ENCODE measurements at places on chromosomes 6 and 20.

- peak; percentile 38 for DNase-seq
Observed at GRCh38 chr6:73308712-73309534, 45.2 kb downstream of the DPPA5 start.

GRCh38 chr6:40931931-40932330, 107.1 kb downstream of the UNC5CL start:
- DNase-seq = no peak

DNA sequence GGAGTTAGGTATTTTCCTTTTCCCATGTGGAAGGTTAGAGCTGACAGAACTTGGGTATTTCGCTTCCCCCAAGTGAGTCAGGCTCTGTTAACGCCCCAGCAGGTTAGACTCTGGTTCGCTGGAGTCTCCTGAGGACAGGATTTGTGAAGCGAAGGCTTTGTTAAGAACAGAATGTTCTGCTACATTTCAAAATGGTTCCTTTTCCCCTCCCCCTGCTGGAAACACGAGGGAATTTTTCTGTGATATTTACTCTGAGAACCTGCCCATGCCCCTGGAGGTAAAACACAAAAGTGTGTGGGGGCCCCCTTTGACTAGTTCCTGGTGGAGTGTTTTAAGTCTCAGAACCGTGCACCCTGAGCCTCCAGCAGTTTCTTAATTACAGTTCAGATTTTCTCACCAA, 731.4 kb upstream of the CITED2 start:
- DNase-seq = peak; percentile 34

GRCh38 chr6:7568021-7568420, 22.0 kb upstream of the SNRNP48 start:
- no peak for DNase-seq

- no peak for DNase-seq
Observed at GRCh38 chr6:108421366-108421765, 126.5 kb downstream of the AFG1L start.

GRCh38 chr6:42877695-42878094, 1.7 kb upstream of the RPL7L1 start:
- no peak for DNase-seq

- no peak for DNase-seq
Observed at GRCh38 chr6:101391772-101392585, 1.5 kb upstream of the GRIK2 start.

- no peak for DNase-seq
Observed at GRCh38 chr6:16320533-16321340, 82.3 kb downstream of the GMPR start.

- DNase-seq = no peak
Observed at GRCh38 chr20:30487947-30488926, 769.2 kb upstream of the DEFB115 start.

DNA sequence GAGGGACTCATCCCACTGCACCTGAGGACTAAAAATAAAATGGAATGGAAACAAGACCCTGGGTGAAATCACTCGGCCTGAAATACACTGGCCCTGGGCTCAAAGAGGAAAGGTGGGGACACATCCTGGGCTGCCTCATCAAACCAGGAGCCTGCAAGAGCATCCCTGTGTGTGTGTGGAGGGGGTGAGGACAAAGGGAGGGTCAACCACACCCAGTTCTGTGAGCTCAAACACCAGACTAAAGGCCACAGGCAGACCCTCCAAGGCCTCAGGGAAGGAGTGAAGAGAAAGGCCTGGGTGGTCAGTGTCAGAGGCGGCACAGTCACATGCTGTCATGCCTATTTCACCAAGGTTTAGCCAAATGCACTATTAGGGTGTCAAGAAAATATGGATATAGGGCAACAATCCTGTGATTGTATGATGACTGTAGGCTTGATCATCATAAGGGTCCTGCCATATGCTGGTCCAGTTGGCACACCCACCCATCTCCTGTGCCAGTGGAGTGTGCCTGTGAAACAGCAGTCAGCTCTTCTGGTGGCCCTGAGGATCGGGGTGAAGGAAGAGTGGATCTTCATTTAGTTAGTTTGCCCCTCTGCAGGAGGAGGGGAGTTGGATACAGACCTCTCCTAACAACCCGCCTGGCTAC, 28.9 kb downstream of the SRSF3 start:
- DNase-seq = no peak

DNA sequence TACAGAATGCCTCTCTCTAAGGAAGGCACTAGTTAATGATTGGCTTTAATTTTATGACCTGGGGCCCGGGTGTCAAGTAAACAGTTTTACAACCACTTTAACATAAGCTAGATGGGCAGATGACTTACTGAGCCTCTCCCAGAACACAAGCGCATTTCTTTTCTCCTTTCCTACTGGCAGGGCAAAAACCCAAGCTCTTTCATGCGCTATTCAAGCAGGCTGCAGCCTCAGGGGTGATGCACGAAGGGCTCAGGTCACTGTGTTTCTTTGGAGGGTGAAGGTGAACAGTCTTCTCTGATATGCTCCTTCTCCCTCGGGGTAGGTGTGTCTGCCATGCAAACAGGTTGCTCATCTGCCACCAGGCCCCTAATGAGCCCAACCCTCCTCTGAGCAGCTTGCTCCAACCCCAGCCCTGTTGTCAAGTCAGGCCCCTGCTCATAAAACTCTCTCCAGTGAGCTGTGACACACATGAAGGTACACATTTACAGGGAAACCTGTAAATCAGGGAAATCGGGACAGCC, 73.5 kb upstream of the CDH4 start:
- DNase-seq = no peak

- DNase-seq = no peak
Observed at GRCh38 chr6:80439721-80440470, 333.4 kb downstream of the BCKDHB start.

DNA sequence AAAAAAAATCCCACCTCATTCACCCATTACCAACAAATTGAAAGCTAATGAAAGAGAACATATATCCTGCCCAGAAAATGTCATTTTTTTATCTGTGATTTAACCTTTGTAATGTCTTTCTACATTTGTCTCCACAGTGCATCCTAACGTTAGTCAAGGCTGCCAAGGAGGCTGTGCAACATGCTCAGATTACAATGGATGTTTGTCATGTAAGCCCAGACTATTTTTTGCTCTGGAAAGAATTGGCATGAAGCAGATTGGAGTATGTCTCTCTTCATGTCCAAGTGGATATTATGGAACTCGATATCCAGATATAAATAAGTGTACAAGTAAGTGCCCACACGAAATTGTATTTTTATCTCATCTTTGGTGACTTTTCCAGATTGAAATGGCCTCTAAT, 30.0 kb downstream of the RSPO3 start:
- no peak for DNase-seq

GRCh38 chr6:28235912-28236452, 10.9 kb downstream of the ZSCAN9 start:
- DNase-seq = peak; percentile 52

- DNase-seq = no peak
Observed at GRCh38 chr20:44296011-44296410, 15.0 kb downstream of the FITM2 start.

- peak; percentile 38 for DNase-seq
Observed at GRCh38 chr20:47365023-47365764, 8.7 kb upstream of the ZMYND8 start.

GRCh38 chr20:39299783-39300182, 337.6 kb downstream of the DHX35 start:
- DNase-seq = no peak

- no peak for DNase-seq
Observed at GRCh38 chr6:166911248-166911677, 45.1 kb downstream of the RNASET2 start.

DNA sequence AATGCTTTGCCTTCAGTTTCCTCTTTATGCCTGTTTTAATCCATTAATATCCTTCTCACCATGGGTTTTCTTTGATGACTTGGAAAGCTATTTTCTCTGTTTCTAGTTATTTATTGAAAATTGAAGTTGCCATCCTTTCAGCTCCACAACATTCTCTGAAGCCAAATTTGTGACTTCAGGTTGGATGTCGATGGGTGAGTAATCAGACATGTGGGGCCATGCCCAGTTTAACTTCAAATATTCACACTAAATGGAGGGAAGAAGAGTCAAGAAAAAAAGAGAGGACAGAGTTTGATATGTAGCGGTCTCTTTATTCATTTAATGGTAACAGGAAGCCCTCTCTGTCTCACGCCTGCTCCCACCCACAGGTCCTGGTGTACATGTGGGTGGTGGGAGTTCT, 89.1 kb upstream of the RIPOR2 start:
- no peak for DNase-seq

- DNase-seq = peak; percentile 73
Observed at GRCh38 chr6:149895833-149896271, 2.1 kb downstream of the RAET1E start.

DNA sequence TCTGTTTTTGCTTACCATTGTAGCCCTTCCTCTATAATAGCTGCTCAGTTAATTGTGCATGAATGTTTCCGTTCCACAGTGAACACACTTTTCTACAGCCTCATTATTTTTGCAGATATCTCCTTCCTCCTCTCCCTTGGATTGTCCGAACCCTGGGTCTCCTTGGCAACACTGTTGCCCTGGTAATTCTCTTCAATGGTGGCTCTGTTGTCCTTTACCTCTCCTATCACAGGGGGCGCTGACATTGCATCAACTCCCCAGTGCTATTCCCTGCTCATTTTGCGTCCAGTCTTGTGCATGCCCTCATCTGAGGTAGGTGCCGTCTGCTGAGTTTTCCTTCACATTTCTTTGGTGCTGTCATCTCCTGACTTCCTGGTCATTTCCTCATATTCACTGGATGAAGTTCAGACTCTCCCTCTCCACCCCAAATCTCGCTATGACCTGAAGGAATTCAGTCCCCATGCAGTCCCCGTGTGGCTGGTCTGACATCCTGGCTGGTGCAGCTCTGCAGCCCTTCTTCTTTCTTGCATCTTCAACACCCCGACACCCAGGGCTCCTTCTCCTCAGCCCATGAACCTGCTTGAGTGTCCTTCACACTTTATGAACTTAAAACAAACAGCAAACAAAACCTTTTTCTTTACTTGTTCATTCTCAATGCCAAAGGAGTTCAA, 21.1 kb downstream of the PHACTR2 start:
- DNase-seq = no peak

DNA sequence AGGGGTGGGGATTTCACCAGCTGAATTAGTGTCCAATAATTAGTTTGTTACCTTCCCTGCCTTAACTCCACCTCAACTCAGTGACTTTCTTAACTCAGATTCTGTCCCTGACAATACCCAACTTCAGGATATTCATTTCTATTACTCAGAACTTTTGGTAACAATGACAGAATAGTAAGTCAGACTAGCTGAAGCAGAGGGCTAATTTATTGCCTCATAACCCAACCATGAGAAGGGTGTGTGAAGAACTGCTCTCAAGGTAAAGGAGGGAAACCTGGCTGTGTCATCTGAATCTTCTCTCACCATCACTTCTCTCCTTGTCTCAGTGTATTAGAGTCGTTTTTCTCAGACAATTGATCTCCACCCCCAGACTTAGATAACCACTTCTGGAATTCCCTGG, 1.2 kb upstream of the PI3 start:
- no peak for DNase-seq

GRCh38 chr20:39248171-39248861, 286.2 kb downstream of the DHX35 start:
- DNase-seq = no peak

DNA sequence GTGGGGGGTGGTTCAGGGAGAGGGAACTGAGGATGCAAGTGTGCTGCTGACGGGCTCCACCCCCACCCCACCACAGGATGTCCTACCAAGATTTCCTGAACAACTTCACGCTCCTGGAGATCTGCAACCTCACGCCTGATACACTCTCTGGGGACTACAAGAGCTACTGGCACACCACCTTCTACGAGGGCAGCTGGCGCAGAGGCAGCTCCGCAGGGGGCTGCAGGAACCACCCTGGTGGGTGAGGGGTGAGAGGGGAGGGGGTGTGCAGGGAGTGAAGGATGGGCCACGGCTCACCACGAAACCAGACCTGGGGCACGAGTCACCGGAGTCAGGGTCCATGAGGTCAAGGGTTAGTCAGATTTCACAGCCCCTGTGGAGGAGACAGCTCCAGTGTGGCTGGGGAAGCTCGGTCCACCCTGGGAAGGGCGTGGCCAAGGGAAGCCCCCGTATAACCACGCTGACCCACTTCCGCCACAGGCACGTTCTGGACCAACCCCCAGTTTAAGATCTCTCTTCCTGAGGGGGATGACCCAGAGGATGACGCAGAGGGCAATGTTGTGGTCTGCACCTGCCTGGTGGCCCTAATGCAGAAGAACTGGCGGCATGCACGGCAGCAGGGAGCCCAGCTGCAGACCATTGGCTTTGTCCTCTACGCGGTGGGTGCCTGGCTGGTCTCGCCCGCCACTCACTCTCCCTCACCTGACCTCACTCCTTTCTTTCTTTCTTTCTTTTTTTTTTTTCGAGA, 18.3 kb downstream of the CAPN11 start:
- DNase-seq = no peak

- DNase-seq = no peak
Observed at GRCh38 chr6:40966860-40967259, 72.2 kb downstream of the UNC5CL start.

DNA sequence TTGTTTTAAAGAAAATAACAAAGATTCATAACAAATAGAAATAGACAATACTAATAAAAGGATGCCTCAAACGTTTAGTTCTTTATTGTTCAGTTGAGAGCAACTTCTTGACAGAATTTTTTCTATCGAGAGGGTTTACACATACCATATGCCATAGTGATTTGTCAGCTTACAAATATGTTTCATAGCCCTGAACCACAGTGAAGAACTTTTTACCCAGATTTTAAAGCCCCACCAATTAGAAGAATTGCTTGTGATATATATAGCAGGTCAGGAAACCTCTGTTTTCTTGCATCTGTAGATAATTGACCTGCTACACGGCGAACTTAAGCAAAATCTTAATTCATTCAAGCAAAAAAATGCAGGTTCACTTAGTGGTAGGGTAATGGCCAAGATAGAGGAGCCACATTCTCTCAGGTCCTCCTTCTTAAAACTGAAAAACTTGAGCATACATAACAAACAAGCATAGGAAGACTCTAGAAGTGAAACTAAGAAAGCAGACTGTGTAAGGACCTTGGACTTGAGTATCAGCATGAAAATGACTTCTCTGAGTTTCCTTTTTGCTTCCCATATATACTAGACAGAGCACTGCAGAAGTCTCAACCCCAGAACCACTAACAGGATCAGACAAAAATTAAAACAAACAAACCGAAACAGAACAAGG, 39.5 kb downstream of the CRISP1 start:
- no peak for DNase-seq

- DNase-seq = peak; percentile 31
Observed at GRCh38 chr6:149060300-149060984, 257.1 kb upstream of the TAB2 start.

All from Kasumi-1 (cell line).